Activated CD4-positive, CD25-positive, alpha-beta regulatory T cell treated with anti-CD3 and anti-CD28 coated beads, Interleukin-2, amount 50 U/mL, for 16 hours (primary cell): ENCODE measurements at places on chromosomes 1 and 21.

- no peak for DNase-seq
These were observed 77.0 kb upstream of the C1orf105 start for GRCh38 chr1:172343240-172344160.

DNA sequence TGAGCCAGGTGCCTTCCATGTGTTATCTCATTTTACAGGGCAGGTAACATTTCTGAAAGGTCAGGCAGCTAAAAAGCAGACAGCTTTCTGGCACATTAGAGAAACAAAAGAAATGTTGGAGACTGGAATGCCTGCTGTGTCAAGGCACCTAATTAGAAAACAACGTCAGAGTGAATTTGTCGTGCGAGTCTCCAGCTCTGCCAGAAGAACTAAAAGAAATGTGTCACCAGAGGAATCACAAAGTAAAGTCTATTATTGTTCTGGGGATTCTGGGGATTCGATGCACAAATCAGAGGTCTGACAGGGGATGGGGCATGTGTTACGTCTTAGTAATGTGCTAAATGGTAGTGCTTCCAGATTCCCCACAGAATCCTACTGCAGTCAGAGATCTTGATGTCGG, 89.3 kb downstream of the EDEM3 start:
- DNase-seq = no peak

- DNase-seq = peak; percentile 40
These were observed 1.1 kb upstream of the ESPN start for GRCh38 chr1:6423321-6423999.

DNA sequence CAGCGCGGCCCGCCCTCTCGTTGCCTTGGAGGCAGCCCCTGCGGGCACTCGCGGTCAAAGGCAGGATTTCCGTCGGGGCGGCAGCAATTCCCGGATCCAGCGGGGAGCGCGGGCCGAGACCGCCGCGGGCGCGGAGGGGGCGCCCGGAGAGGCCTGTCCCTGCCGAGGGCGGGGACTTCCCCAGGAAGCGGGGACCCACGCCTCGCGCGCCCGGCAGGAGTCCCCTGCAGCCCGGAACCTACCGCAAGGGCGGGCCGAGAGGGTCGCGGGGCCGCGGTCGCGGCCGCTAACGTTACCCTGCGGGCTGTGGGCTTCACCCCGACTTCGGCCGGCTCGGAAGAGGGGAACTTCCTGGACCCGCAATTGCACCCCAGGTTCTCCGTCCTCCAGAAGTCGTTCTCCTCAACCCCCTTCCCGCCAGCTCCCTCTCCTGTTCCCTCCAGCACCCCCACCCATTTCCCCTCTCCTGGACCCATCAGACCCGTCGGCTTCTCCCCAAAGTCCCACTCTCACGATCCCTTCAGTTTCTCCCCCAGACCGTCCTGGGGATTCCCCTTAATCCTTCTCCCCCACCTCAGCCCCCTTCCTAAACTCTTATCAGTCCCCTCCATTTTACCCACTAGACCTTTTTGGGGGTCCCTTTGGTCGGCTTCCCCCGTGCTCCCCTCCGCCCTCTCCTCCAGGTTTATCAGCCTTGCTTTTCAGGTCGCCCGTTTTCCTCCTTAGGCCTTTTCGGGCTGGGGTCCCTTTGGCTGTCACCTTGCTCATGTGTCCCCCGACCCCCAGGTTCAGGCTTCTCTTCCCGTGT, 604 bp downstream of the FGR start:
- DNase-seq = no peak

- DNase-seq = no peak
These were observed 125.2 kb upstream of the PTBP2 start for GRCh38 chr1:96596226-96596922.

DNA sequence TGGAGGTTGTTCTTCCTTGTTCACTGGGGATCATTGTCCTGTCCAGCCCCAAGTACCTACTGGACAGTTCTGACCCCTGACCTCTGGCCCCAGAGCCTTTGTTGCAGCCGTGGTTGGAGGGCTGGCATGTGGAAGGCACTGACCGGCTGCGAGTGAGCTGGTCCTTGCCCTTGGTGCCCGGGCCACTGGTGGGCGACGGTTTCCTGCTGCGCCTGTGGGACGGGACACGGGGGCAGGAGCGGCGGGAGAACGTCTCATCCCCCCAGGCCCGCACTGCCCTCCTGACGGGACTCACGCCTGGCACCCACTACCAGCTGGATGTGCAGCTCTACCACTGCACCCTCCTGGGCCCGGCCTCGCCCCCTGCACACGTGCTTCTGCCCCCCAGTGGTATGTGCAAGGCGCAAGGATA, 11.4 kb downstream of the TIE1 start:
- DNase-seq = no peak
